ENCODE measurements at places on chromosomes 7 and 10.

DNA sequence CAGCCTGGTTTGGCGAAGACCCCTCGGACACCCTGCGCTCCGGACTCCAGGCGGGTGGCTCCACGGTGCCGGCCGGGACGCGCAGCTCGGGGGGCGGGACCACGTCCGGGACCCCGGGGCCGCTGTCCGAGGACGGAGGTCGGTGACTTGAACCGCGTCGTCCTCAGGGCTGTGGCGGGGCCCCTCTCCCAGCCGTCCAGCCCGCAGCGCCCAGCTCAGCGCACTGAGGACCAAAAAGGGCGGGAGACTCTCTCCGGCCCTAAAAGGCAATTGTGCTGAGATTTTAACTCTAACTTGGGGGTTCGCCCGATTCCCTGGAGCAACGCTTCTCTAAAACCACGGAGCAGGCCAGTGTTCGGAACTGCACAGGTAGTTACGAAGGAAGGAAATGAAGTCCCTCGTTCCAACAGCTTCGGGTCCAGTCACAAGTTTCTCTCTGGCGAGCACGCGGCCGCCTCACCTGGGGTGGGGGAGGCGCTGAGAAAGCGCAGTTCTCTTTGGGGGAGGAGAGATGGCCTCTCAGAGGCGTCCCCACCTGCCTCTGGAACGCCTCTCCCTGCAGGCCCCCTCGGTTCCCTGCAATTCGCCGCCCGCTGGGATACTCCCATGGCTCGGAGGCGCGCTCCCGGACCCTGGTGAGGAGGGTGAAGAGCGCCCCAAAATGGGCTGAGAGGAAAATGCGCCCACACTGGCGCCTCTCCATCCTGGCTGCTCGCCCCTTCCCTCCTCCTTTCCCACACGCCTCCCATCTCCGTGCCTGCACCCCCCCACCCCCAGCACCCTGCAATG lies 352.7 kb downstream of the DNAJB6 start:
- DNase-seq, result no peak

GRCh38 chr10:82961864-82962263 lies 1086.9 kb downstream of the NRG3 start:
- no peak for DNase-seq

DNA sequence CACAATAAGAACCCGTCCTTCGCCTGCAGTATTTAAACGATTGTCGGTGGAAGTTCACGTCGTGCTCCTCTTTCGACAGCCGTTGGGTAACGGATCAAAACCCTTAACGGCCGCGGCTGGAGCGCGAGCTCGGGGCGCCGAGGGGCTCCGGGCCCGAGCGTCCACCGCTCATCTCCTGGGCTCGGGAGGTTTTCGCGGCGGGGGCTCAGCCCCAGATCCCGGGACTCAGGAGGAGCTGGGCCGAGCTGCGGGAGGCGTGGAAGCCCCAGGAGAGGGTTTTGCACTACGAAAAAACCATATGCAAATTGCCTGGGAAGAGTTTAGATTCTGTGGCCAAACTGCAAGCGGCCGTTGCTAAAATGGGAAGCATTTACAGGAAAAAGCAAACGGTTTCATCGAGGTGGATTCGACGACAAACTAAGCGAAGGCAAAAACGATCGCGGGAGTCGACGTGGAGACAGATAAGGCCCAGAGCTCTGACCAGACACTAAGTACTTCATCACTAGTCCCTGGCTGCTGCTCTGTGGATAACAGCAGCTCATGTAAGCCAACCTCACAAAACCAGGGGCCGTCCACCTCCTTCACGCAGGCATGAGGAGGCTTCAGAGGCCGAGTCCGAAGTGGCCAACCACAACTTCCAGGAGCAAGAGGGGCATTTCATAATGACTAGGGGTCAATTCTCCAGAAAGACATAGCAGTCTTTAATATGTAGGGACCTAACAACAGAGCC lies 129.7 kb downstream of the MARCHF5 start:
- DNase-seq, result no peak

DNA sequence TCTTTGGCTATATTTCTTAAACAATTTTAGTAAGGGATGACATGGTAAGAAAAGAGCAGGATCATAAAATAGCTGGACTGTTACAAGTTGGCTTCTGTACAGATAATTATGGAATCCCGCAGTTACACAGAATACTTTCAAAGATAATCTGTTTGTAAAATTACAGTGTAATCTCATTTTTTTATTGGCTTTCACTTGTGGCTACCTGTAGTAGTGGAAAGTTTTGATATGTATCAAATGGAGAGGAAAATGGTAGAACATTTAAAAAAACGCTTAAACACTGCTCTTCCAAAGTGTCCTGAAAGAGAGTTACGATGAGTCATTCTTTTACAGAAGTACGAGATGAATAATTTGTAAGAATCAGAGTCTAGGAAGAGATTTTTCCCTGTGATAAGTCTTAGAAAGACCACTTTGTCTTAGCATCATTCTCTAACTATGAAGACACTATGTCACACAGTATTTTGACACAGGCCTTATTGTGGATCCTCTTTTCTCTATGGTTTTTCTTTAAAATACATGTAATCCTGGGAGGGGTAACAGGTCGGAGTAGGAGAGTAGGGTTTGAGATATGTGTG lies 215.0 kb upstream of the DKK1 start:
- DNase-seq, result no peak

- DNase-seq, result no peak
These were observed 10.8 kb downstream of the CCNY start for GRCh38 chr10:35347121-35347562.

- DNase-seq, result no peak
These were observed 104.0 kb downstream of the JCAD start for GRCh38 chr10:29955329-29955935.

DNA sequence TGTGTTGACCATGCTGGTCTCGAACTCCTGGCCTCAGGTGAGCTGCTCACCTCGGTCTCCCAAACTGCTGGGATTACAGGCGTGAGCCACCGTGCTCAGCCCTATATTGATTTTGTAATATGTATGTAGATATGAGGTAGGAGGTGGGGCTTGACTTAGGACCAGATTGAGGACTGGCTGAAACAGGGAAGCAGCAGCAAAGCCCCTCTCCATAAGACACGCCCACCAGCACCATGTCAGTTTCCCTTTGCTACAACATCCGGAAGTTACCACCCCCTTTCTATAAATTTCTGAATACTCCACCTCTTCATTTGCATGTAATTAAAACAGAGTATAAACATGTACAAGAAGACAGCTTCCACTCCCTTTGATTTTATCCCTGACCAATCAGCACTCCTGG lies 47.9 kb upstream of the MYL10 start:
- no peak for DNase-seq

DNA sequence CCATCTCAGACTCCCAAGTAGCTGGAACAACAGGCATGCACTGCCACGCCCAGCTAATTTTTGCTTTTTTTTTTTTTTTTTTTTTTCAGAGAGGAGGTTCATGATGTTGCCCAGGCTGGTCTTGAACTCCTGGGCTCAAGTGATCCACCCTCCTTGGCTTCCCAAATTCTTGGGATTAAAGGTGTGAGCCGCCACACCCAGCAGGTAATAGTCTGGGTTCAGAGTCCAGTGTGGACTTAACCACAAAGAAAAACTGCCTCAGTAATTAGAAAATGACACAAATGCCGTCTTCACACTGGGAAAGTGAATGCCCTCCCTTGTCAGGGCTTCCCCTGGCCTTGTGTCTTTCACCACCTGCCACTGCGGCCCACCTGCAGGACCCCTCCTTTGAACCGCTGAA lies 101.1 kb downstream of the RAB11FIP2 start:
- no peak for DNase-seq

DNA sequence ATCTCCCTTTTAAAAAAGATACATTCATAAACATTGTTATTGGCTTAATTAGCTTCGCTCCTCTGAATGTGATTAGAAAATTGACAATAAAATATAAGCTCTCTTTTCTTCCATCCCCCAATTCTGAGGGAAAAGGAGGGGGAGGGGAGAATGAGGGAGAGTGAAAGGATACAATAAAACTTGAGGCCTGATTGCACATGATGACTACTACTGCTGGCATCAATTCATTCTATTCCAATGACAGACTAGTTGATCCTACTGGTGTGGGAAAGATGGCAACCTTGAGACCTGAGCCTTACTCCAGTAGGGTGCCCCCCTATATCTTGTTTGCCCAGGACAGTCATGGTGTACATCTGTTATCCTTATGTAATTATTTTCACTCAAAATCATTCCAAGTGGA lies 4.5 kb upstream of the IQUB start:
- no peak for DNase-seq

DNA sequence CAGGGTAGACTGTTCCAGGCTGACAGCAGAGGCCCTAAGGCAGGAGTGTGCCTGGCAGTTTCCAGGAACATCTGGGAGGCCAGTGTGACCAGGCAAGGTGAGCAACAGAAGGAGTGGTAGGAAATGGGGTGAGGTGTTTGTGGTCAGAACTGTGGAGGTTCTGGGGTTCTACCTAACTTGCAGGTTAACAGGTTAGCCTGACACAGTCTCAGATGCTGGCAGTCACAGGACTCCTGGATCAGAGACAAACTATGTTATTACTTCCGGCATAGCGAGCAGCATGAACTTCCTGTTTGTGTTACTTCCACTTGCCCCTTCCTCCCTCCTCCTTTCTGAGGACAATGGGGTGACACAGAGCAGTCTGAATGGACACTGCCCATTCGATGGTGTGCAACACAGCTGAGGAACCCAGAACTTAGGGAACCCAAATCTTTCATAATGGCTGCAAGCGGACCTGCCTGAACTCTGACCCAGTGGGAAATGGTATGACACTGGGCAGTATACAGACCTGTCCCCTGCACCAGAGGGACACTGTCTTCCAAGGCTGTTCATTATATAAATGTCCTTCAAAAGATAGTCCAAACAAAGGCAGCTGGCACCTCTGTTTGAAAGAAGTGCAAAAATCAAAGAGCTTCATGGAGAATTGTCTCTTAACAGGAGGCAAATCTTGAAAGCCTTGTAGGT lies 3.9 kb upstream of the SAR1A start:
- DNase-seq, result peak; percentile 26

DNA sequence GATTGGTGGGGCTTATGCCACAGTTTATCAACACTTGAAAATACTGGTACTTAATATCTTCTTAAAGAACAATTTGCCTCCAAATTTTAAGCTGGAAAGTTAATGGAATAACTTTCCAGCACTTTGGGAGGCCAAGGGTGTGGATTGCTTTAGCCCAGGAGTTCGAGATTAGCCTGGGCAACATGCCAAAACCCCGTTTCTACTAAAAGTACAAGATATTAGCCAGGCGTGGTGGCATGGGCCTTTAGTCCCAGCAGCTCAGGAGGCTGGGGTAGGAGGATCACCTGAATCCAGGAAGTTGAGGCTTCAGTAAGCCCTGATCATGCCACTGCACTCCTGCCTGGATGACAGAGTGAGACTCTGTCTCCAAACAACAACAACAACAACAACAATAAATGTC lies 56.0 kb downstream of the PRF1 start:
- DNase-seq, result no peak

DNA sequence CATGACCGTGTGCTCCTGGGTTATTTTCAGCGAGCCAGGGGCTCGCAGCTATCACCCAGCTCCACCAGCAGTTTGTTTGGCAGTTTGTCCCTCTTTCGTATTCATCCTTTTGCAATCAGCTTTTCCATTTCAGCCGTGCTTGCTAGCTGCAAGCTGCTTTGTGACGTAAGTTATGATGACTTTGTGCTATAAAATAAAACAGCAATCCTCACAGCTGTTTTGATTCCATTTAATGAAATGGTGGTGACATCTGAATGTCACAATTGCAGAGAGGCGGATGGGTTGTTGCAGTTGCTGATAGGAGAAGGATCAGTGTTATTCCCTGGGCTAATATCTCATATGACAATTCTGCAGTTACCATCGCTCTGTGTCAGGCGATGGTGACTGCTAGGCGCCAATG lies 251.7 kb downstream of the SNX10 start:
- no peak for DNase-seq

DNA sequence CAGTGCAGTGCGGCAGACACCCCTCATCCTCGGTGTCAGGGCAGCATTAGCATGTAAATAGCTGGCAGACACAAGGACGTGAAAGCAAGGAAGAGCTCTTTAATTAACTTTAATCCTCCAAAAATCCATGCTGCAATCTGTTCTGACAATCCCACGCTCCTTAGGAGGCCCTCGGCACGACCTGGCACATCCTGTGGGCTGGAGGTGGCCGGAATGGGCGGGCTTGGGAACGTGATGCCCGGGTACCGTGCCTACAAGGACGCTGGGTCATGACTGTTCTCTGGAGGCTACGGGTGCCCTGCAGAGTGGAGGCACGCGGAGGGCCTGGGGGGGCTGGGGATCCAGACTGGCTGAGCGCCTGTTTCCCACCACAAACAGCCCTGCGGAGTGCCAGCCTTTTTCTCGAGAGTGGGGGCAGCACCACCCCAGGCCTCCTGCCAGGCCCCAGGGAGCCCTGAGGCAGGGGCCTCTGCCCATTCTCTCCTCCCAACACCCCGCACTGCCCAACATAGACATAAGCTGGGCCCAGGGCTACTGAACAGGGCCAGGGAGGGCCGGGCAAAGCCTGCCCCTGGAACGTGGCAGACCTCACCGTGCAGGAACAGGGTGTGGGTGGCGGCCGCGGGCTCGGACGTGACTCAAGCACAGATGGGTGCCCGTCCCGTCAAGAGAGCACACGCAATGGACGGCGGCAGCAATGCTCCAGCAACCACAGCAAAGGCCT lies 189.3 kb downstream of the MAD1L1 start:
- DNase-seq, result no peak

GRCh38 chr7:25765110-25765655 lies 386.8 kb upstream of the NFE2L3 start:
- DNase-seq, result no peak

- no peak for DNase-seq
These were observed 119.6 kb downstream of the TES start for GRCh38 chr7:116329686-116330503.

DNA sequence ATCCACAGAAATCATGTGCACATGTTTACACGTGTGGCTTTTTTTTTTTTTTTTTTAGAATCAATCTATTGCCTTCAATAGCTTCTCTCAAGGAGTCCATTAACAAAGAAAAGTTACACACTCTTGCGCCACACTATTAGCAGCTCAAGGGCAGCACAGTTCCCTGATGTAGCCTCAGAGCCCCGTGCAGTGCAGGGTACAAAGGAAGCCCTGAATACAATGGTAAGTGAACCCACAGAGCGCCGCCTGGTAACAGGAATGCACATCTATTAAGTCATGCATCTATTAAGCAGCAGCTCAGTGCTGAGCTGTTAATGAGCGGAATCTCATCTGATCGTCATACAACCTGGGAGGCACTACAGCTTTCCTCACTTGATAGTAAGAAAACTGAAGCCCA lies 113.7 kb upstream of the PDLIM1 start:
- no peak for DNase-seq

DNA sequence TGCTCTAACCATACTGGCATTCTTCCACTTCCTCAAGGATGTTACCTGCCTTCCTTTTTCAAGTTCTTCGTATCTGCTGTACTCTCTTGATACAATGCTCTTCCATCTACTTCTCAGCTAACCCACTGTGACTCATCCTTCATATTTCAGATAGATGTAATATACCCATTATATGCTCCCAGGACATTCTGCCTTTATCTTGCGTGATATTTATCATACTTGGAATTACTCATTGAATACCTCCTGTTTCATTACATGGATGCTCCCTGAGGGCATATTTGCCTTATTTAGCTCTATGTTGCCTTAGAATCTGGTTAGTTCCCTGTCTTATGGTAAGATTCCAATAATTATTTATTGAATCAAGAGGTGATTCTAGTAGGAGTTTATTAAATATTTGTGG lies 706.4 kb downstream of the SORCS3 start:
- no peak for DNase-seq

Measured in mucosa of gallbladder (tissue), 1 donor.